ENCODE measurements at places on chromosomes 4 and X. TPM values are rescaled to one million over a fixed set of nuclear protein-coding genes. Genes with fewer than 3 reads are reported as not detected.
A peak's percentile ranks its signal among the peaks of the same experiment; 100 is the strongest.

- no peak for DNase-seq
These were observed 39.2 kb downstream of the RAB40AL start for GRCh38 chrX:102976286-102976685.

DNA sequence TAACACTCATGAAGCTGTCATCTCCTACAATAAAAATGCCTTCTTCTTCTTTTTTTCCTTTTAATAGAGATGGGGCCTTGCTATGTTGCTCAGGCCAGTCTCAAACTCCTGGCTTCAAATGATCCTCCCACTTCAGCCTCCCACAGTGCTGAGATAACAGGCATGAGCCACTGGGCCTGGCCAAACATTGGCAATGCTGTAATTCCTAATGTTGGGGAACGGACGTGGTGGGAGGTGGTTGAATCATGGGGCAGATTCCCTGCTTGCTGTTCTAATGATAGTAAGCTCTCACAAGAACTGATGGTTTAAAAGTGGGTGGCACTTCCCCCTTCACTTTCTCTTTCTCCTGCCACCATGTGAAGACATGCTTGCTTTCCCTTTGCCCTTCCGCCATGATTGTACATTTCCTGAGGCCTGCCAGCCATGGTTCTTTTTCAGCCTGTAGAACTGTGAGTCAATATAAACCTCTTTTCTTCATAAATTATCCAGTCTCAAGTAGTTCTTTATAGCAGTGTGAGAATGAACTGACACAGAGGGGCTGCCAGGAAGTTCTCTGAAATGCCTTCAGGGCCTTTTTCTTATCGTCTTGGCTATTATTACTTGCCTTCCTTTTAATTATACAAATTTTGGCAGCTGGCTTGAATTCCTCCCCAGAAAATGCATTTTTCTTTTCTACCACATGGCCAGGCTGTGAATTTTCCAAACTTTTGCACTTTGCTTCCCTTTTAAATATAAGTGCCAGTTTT, 93.0 kb downstream of the CENPC start:
- no peak for DNase-seq

DNA sequence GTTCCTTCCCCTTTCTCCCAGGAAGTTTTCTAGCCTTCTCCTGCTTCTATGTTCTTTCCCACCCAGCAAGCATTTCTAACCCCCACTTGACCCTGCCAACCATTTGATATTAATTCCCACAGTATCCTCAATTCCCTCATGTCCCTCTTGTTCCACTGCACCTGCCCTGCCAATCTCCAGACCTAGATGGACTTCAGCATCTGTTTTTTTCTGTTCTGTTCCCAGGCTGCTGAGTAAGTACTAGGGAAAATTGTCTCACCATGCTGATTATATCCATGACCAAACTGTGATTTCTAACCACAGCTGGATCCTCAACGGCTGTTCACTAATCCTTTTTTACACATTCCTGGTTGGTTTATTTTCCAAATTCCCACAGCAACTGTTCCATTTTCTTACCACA, 37.7 kb downstream of the CLCN5 start:
- DNase-seq = no peak

DNA sequence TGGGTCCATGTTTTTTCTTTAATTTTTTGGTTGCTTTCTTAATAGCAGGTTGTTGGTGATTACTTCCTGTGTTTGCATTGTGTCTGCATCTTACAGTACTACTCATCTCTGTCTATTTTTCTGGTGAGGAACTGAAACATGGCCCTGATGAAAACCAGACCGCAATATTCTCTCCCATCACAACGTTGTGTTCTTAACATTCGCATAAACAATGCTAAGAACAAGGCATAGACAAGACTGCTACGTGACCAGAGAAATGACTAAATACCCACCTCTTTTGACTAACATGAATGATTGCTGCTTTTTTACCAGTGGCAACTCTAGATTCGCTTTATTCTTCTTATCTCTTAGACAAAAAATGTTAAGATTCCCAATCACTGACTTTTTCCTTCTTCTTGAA, 179.1 kb downstream of the GC start:
- no peak for DNase-seq

DNA sequence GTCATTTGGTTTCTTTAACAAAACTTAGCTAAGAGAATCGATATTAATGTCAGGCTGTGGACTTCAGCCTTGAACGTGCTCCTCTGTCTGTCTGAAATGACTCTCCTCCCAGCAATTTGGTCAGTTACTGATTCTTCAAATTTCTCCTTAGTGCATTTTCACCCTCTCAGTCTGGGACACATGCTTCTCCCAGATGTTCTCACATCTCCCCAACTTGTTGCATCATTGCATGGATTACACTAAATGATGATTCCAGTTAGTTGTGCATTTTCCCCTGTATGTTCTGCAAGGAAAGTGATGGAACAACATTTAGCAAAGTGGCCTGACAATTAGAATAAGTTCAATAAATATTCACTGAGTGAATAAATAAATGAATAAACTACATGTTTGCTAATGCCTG, 94.4 kb downstream of the NLGN4X start:
- no peak for DNase-seq

GRCh38 chrX:134718105-134718965, 60.1 kb upstream of the PLAC1 start:
- peak; percentile 83 for DNase-seq

- peak; percentile 45 for DNase-seq
These were observed 67.9 kb upstream of the PUDP start for GRCh38 chrX:7215842-7216241.

DNA sequence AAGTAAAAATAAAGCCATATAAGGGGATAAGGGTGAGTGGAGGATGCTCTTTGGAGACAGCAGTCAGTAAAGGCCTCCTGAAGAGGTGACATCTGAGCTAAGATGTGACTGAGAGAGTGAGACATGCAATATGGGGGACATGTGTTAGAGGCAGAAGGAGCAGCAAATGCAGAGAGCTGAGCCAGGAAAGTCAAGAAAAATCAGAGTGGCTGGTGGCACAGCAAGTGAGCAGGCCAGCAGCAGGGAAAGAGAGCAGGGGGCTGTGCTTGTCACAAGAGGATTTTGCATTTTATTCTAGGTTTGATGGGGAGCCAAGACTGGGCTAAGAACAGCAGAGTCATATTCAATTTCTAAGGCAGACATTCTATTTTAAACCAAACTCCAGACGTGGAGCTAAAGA, 394.5 kb downstream of the KCNIP4 start:
- DNase-seq = no peak

GRCh38 chrX:129754056-129755024, 15.6 kb downstream of the XPNPEP2 start:
- no peak for DNase-seq

- no peak for DNase-seq
These were observed 517.7 kb upstream of the GALNT7 start for GRCh38 chr4:172650758-172651530.

DNA sequence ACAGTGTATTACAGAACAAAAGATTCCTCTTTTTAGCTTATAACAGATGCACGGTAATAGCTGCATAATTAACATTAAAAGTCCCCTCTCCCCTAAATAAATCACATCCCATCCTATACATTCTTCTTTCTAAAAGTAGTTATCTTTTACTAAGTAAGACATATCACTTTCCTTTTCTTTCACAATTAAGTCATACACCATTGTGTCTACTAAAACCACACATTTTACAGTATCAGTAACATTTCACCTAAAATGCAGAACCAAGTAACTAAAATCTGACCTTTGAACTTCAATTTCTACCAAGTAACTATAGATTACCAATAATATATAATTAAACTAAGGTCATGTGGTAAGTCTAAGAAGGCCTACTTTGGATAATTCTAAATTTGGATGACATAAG, 14.2 kb downstream of the DHX15 start:
- DNase-seq = no peak

- DNase-seq = peak; percentile 69
These were observed 492 bp upstream of the NKX3-2 start for GRCh38 chr4:13544606-13545393.

DNA sequence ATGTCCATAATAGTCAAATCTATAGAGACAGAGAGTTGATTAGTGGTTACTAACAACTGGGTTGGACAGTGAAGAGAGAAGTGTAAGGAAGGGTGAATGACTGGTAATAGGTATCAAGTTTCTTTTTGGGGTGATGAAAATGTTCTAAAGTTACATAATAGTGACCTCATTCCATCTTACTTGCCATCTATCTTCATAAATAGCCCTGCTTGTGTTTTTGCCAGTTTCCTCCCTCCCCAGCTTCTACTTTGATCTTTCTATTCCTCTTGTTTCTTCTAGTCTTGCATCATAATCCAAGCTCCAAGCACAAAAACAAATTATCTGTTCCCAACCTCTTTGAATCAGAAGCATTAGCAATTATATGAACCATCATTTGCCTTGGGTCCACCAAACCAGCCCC, 40.2 kb upstream of the TET2 start:
- no peak for DNase-seq

- peak; percentile 8 for DNase-seq
These were observed 157.3 kb upstream of the LDB2 start for GRCh38 chr4:17055788-17056187.

GRCh38 chr4:70772929-70773555, 51.3 kb downstream of the RUFY3 start:
- no peak for DNase-seq

GRCh38 chr4:140071806-140072205, 82.2 kb downstream of the MAML3 start:
- peak; percentile 23 for DNase-seq

DNA sequence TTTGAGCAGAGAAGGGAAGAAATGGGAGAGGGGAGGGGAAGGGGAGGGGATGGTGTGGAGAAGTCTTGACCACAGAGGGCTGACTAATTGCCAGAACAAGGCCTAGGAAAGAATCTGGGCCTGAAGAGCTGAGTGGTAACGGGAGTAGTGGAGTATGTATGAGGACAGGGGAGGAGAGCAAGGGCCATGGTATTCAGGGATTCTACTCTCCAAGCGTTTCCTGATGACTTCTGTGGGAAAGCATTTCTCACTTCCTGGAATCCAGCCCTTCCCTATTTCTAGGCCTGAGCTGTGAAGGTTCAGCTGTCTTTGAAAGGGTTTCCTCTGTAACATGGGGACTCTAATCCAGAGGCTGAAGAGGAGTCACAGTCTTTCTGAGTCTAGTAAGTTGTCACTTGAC, 19.7 kb upstream of the SOX3 start:
- no peak for DNase-seq

GRCh38 chr4:139611391-139611790, 54.2 kb upstream of the MGST2 start:
- no peak for DNase-seq

Gene TREX2
- 0.62 TPM for total RNA-seq

Gene MAPK10
- not detected for total RNA-seq

Gene BMPR1B
- not detected for total RNA-seq

Gene NOX1
- not detected for total RNA-seq

Gene SH3RF1
- 11.0 TPM for total RNA-seq

Gene REPS2
- 1.4 TPM for total RNA-seq

Gene NAT8L
- 4.8 TPM for total RNA-seq

Measured in A172 (cell line).